ENCODE measurements at places on chromosomes 4 and X.

GRCh38 chr4:112361181-112361791 is 64.1 kb downstream of the ALPK1 start:
- DNase-seq, result peak; percentile 26

- peak; percentile 61 for DNase-seq
Observed at GRCh38 chrX:153687121-153688039, at the start of gene SLC6A8. Gene SLC6A8 (plus strand): TSS chrX:153687926. CDS start chrX:153688575, 649 bp downstream.

GRCh38 chr4:26812049-26812714 is 48.5 kb upstream of the STIM2 start:
- no peak for DNase-seq

DNA sequence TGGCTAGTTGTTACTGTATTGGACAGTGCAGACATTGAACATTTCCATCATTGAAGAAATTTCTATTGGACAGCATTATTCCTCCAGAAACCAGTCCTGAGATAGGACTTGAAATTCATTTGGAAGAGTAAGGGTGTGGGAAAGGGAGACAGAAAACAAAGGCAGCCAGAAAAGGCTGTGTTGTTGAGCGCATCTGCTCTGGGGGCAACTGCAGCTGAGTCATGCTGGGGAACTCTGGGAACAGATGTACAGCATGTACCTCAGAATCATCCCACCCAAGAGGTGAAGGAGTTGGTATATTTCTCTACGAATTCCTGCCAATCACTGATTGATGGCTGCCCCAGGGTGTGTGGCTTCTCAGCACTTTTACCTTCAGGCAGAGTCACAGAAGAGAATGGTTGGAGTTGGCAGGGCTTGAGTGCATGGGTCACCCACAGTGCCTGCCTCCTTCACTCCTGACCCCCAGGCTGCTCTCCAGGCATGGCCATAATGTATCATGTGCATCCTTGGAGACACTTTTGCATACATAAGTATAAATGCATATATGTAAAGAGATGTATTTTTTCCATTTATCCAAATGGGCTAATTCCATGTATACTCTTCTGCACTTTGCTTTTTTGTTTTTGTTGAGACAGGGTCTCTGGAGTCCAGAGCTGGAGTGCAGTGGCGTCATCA is 39.4 kb downstream of the GEMIN8 start:
- no peak for DNase-seq

GRCh38 chr4:149465955-149466354 is 349.7 kb downstream of the IQCM start:
- no peak for DNase-seq

All from HT-29 (cell line).